CD8-positive, alpha-beta memory T cell (primary cell): ENCODE measurements at places on chromosomes 6 and 20. TPM values are rescaled to one million over a fixed set of nuclear protein-coding genes. Genes with fewer than 3 reads are reported as not detected.

The SLC35D3 gene
- not detected for total RNA-seq

The SDCBP2 gene
- 3.7 TPM for total RNA-seq

The ZBP1 gene
- total RNA-seq: 2.4 TPM

The MLN gene
- not detected for total RNA-seq

The RAET1G gene
- not detected for total RNA-seq

The RNF114 gene
- total RNA-seq: 67.1 TPM

The CRNKL1 gene
- 28.6 TPM for total RNA-seq

The CCDC170 gene
- total RNA-seq: not detected

The GNRH2 gene
- total RNA-seq: 0.42 TPM

The PM20D2 gene
- total RNA-seq: 17.6 TPM

The ENPP5 gene
- total RNA-seq: 0.42 TPM

DNA sequence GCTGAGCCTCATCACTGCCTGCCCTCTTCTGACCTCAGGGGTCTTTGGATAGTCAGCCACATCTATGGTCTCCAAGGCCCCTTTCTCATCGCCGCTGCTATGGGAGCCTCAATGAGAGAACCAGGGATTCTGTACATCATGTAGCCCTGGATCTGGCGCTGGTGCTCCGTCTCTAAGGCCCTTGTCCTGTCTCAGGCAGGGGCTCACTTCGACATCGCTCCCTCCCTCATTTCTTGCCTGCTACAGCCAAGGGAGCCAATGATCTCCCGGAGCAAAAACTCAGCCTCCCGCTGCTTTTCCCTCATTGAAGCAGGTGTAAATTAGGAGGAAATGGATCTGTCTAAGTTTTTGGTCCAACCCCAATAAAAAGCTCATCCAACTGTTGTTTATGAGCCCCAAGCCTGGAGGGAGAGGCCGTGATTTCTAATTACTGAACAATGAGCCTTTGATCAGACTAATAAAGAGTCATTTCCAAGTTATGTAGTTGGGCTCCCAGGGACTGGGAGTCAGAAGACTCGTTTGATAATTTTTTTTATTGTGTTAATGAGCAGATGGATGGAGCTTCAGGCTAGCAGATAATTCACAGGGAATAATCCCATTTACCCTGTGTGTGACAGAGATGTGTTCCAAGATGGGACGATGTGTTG, 30.9 kb downstream of the LBP start:
- no peak for DNase-seq

- DNase-seq: no peak
Measured at GRCh38 chr20:53032046-53032445, 59.9 kb downstream of the TSHZ2 start.

DNA sequence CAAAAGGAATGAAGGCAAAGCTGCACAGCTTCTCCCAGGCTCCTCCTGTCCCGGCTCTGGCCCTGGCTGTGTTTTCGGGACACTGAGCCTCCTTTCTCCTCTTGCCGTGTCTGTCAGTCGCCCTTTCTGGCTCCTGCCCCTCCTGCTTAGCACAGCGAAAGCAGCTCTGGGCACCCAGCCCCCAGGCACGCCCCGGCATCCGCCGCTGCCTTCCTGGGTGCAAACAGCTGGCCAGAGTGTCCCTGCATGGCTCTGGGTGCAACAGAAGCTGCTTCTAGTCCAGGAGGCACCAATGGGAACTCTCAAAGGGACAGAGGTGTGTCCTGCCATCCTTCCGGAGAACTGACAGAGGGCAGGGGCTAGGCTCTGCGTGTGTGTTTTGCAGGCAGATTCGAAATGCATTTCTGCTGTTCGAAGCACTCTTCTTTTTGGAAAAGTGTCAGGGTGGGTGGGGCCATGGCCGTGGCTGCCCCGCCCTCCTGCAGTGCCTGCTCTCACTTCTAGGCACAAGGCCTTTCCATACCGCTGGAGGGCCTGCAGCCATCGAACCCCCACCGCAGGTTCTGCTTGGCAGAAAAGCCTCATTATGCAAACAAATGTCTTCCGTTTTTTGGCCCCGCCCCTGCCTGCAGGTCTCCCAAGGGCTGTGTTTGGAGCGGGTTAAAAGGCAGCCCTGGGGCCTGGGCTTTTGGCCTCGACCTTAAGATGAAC, 15.5 kb downstream of the COL9A3 start:
- DNase-seq: no peak

- no peak for DNase-seq
Measured at GRCh38 chr6:137866200-137866913, 702 bp upstream of the TNFAIP3 start.

DNA sequence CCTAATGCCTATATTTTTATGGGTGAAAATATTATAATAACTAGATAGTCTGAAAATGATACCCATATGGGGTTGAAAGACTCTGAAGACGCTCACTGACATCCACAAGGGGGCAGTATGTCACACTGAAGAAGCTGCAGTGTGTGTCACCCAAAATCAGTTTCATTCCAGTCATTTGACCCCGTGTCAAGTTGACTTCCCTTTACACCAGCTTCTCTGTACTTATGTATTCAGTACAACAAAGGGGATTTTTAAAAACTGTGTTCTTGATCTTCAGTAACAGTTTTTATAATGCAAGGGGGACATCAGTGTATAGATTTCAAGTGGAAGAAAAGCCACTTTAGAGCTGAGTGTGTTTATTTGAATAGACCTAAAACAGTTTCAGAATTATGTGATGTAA, 19.3 kb downstream of the FAXC start:
- peak; percentile 60 for DNase-seq

GRCh38 chr6:62891065-62891647, 320.1 kb upstream of the FKBP1C start:
- no peak for DNase-seq

DNA sequence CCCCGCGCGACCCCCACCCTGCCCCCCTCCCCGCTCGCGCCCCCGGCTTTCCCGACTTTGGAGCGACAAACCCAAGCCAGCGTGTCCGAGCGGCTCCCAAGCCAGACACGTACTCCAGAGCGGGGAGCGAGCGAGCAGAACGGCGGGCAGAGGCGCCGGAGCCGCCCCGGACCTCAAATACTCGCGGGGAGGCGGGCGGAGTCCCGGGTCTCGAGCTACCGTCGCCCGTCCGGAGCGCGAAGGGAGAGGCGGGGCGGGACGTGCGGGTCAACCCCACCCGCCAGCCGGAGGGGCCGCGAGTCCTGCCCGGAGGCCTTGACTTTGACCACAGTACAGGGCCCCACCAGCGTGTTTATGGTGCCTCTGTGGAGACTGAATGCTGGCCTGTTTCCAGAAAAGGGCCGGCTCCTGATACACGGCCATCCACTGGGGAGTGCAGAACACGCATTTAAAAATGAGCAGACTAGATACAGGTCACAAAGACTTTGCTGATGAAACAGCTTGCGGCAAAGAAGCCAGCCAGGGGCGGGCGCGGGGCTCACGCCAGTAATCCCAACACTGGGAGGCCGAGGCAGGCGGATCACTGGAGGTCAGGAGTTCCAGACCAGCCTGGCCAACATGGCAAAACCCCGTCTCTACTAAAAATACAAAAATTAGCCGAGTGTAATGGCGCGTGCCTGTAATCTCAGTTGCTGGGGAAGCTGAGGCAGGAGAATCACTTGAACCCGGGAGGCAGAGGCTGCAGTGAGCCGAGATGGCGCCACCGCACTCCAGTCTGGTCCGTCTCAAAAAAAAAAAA, at the start of gene SERPINB6:
Gene SERPINB6, minus strand, starts transcription at position 148 of the 799 bp plus-strand sequence. CDS start 12,235 bp downstream, outside the sequence.
- DNase-seq: peak; percentile 46

GRCh38 chr6:2460216-2460745, 214.9 kb upstream of the GMDS start:
- DNase-seq: no peak

GRCh38 chr6:109722011-109722410, 30.9 kb downstream of the FIG4 start:
- DNase-seq: no peak

- DNase-seq: no peak
Measured at GRCh38 chr6:138503881-138504680, 4.8 kb upstream of the NHSL1 start.

- DNase-seq: no peak
Measured at GRCh38 chr6:135520781-135521180, 23.2 kb upstream of the AHI1 start.

GRCh38 chr20:59814840-59815340, 118.5 kb downstream of the SYCP2 start:
- DNase-seq: no peak

GRCh38 chr6:107192830-107193229, 77.5 kb upstream of the BEND3 start:
- DNase-seq: no peak

DNA sequence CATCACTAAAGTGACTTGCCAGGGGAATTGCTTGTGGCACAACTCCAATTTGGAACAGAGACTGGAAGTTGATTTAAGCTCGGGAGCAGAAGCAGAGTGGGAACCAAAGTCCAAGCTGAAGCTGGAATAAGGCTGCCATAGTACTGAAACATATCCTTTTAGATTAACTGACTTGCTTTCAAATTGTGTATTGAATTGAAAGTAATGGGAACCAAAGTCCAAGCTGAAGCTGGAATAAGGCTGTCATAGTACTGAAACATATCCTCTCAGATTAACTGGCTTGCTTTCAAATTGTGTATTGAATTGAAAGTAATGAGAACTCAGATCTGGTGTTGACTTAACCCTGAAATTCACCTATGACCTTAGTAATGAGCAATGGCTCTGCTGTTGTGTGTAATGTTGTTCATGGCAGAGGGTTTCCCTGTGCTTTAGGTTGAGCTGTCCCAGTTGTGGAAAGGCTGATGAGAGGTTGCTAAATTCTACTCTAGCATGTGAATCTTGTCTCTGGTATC, 40.2 kb downstream of the CENPW start:
- no peak for DNase-seq

GRCh38 chr6:39102071-39102820, 12.7 kb downstream of the SAYSD1 start:
- DNase-seq: no peak

DNA sequence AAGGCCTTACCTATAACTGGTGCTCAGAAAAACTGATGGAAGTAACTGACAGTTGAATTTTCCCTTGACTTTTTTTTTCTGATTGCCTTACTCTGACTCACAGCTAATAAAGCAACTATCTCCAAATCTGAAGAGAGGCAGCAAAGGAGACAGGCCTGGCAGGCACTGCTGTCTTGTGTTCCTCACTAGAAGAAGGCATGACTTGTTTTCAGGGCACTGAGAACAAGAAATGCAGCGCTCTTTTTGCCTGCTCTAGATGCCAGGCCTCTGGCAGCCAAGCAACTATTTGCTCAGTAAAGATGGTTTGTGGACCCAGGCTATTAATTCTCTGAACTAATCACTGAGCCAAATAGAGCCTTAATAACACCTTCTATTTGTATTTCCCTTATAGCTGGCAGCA, 155.1 kb downstream of the PRDM13 start:
- DNase-seq: no peak

DNA sequence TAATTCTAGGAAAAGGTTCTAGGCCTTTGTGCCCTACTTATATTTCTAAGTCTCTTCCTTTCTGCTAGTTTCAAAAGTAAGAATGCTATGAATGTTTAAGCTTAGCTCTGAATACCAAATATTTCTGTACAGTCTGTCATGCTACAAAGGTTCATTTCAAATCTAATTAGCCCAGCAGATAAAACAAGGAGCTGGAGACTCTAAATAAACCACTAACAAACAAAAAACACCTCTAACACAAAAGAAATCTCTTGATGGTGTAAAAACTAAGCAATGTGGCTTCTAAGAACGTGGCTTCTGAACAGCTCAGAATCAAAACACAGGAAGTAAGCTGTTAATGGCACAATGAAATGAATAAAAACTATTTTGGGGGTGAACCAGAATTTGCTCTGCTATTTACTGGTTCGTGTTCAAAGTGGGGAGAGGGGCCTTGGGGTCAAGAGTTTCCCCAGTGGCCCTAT, 198.3 kb downstream of the BCAS1 start:
- DNase-seq: peak; percentile 71

- DNase-seq: no peak
Measured at GRCh38 chr6:76220805-76221204, 148.3 kb upstream of the IMPG1 start.

DNA sequence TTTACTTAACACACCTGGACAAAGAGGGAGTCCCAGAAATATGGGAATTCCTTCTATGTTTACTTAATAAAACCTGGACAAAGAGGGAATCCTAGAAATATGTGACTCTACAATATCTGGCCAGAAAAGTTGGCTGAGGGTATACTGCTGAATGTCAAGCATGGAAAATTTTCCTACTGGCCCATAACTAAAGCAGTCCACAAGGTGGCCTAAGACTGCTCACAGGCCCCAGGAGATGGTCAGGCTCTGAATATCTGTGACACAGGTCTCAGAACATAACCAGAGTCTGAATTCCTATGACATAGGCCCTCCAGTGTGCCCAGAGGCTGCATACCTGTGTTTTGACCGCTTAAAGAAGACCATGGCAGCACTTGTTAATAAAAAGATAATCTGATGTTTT, 578.2 kb upstream of the NRSN1 start:
- no peak for DNase-seq

DNA sequence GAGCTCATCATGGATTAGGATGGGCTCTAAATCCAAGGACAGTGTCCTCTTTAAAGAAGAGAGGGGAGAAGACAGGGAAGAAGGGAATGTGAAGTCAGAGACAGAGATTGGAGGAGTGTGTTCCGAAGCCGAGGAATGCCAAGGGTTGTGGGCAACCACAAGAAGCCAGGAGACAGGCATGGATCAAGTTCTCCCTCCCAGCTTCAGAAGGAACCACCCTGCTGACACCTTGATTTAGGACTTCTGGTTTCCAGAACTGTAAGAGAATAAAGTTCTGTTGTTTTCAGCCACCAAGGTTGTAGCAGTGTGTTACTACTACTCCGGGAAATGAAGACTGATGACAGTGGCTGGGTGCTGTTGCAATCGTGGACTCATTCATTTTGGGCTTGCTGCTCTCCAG, 120.1 kb downstream of the RPS12 start:
- no peak for DNase-seq

DNA sequence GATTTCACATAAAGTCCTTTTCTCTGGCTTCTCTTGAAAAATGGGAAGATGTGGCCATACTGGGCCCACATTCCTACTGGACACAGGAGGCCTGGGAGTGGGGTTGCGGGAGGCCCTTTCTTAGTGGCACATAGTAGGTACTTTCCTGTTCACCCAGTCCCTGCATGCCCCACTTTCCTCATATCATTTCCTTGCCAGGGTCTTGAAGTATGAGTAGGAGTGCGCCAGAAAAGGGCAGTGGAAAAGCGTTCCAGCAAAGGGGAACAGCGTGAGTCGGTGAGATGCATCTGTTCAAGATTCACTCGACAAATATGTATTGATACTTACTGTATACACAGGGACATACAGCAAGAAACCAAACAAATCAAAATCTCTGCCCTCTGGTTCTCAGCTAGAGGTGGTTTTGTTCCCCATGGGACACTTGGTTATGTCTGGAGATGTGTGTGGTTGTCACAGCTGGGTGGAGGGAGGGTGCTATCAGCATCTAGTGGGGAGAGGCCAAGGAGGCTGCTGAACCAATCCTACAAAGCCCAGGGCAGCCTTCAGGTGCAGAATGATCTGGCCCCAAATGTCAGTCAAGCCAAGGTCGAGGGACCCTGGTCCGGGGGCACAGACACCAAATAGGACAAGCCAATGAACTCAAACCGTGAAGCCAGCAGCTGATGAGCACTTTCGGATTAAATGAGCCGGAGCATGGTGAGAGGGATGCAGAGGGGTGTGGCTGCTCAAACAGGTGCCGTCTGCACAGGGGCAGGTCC, 151.4 kb downstream of the CEBPB start:
- DNase-seq: no peak

- DNase-seq: no peak
Measured at GRCh38 chr6:155936127-155936526, 480.5 kb upstream of the NOX3 start.
